Left colon (tissue), 2 donors: ENCODE measurements at places on chromosomes 7 and 10. TPM values are rescaled to one million over a fixed set of nuclear protein-coding genes. Genes with fewer than 3 reads are reported as not detected.

GRCh38 chr7:141287936-141288335 lies 214.1 kb downstream of the TMEM178B start:
- no peak for DNase-seq

DNA sequence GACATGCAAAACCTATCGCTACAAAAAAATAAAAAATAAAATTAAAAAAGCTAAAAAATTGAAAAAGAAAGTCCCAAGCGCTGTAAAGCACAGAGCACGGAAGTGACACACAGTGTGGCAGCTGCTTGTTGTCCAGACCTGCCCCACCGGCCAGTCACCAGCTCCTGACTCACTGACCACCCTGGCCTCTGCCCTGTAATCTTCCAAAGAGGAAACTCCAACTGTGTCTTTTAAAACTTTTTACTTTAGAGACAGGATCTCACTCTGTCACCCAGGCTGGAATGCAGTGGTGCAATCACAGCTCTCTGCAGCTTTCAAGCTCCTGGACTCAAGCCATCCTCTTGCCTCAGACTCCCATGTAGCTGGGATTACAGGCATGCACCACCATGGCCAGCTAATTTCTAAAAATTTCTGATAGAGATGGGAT lies 23.6 kb downstream of the GNA12 start:
- DNase-seq, result peak; percentile 55

DNA sequence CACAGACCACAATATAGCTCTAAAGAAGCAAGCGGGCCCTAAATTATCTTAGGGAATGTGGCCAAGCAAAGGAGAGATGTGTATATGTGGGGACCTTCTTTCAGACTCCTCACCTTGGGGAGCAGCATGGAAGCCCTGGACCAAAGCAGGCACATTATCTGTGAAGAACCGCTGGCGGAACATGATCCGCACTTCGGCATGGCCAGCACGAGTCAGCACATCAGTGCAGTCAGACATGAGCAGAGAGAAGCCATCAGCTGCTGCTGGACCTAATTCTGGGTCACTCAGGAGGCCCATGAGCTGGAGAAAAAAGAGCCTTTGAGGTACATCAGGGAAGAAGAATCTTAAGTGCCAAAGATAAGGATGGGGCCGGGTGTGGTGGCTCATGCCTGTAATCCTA lies 14.0 kb downstream of the ZDHHC16 start:
- DNase-seq, result no peak

DNA sequence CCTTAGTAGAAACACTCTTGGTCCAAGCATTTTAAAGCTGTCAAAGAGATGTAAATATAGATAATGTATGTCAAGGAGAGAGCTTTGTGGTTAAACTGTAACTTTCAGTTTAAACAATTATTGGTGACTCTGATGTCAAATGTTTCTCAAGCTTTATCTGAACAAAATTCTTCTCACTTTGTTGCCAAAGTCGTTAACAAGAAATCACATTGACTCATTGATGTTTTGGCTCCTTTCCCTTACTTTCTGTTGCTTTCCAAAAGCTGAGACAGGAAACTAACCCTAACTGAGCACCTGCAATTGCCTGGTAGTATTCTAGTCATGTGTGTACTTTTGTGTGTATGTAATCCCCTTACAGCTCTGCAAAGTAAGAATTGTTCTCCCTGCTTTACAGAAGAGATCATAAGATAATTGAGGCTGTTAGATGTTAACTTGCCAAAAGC lies 108.5 kb downstream of the CFTR start:
- no peak for DNase-seq

DNA sequence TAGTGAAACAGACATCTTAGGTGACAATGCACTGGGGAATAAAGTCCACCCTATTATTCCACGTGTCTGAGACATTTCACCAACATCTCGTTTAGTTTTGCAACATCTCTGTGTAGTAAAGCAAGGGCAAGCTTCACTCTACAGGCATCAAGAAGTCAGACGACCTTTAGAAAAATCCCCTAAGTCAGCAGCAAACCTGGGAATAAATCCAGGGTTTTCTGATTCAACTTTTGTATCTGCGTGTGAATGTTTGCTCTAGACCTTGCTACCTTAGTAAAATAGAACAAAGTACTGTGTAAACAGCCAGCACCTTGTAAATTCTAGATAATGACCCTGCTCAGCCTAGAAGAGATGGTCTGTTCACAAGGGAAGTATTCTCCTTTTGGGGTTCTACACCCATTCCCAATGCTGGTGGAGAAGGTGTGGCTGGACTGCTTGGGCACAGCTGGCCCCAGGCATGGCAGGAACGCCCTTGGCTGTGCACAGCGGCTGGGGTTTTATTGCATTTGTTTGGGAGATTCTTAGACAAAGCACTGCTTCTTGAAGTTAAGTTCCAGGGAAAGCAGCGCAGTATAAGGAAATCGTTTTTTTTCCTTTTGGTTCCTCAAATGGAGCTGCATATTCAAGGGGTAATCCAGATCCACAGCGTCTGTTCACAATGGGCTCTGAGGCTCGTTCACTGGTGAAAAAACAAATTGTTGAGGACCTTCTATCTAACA lies 38.3 kb upstream of the GALNTL5 start:
- DNase-seq, result peak; percentile 84

DNA sequence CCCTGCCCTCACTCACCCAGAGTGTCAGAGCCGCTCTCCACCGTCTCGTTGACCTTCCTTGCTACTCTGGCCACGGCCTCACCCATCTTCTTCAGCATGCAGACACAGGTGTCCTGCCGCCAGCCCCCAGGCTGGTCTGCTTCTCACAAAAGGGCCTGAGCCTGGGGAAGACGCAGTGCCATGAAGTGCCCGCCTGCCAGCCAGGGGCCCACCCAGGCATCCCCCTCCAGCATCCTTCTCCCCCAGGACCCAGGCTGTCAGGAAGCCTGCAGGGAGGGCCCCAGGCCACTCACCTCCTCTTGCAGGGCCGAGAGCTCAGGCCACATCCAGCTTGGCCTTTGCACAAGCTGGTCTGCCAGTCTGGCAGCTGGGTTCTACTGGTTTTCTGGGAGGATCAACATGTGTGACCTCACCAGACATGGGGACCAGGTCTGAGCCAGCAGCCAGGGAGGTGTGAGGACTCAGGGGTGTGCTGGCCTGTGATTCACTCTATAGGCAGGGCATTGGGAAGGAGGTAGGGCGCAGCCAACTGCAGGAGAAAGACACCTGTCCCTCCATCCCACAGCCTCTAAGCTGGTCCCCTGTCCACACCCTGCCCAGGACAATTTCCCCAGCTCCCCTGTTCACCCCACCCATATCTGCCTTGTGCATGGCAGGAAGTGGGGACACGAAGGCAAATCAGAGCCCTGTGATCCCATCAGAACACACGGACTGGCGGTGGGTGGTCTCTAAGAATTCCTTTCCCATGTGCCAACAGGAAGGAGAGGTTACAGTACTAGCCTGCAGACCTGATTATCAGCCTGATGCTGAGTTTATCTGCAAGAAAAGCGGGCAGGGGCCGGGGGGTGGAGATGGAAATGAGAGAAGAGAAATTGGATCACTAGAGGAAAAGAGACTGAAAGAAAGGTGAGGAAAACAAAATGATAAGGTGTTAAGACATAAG lies 5.7 kb downstream of the LRRC20 start:
- no peak for DNase-seq

DNA sequence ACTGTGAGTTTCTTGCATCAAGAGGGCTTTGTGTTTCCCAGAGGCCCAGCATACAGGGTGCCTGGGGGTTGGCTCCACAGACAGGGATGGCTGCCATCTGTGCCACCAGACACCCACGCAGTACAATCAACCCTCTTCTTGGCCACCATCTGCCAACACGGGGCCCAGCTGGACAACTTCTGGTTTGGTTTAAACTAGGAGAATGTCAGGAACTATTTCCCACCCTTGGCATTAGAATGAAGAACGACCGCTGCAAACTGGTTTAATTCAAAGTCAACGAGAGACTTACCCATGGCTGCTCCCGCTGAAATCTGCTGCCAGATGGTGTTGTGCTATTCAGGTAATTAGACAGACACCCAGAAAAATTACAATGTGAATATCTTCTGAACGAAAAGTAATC lies 27.8 kb downstream of the NMT2 start:
- DNase-seq, result no peak

- DNase-seq, result peak; percentile 18
These were observed 1.5 kb upstream of the LRRC4 start for GRCh38 chr7:128032605-128033235.

DNA sequence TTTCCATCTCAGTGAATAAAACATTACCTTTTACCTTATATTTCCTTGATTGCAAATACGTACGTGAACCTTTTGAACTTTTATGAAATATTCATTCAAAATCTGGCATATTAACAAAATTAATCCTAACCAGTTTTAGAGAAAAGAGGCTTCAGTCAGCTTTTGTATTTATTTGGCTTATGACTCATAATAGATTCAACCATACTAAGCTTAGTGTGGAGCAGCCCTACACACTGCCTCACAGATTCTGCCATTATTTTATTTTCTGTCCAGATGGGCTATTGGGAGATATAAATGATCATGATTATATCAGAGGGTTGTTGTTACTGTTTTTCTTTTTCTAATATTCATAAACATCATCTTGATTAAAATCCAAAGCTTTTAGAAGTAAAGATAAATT lies 325.5 kb downstream of the GPR37 start:
- no peak for DNase-seq

DNA sequence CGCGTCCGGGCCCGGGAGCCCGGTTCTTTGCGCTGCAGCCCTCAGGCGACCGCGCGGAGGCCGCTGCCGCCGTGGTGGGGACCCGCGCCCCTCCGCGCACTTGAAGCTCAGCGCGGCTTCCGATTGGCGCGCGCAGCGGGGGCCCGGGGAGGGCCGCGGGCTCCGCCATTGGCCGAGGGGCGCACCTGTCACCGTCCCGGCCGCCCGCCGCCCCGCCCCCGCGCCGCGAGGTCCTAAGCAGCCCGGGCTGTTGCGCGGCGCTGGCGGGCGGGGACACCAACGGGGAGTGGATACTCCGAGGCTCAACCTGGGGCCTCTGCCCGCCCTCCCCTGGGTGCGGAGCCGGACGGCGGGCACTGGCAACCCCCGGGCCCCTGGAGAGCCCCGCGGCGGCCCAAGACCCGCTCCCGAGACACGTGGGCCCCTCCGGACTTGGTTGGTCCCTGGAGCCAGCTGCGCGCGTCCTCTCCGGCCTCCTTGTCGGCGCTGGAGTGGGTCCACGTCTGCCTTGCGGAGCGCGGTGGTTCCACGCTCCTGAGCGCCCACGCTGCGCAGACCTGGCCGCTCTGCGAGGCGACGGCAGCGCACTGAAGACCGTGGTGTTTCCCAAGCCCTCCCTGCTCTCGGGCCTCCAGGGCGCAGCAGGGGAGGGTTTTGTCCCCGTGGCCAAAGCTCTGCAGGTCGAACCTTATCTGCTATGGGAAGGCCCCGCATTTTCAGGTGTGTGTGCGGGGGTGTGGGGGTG lies at the start of gene MNX1:
MNX1 (minus strand) TSS at position 76 of the 745 bp plus-strand sequence. CDS start 313 bp downstream, outside the sequence.
- peak; percentile 85 for DNase-seq

DNA sequence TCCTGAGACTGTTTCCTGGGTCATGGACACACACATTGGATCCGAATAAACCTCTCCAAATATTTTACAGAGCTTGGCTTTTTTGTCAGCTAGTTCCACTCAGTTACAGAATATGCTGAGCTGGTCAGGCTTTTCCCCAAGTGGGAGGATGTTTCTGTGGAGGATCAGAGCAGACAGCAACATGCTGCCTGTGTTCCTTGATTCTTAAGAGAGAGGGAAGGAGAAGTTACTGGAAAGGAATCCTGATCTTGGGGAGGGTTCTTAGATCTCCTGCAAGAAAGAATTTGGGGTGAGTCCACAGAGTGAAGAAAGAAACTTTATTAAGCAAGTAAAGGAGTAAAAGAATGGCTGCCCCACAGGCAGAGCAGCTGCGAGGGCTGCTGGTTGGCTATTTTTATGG lies 76.8 kb upstream of the RPA3 start:
- no peak for DNase-seq

- no peak for DNase-seq
These were observed 43.8 kb upstream of the RPA3 start for GRCh38 chr7:7761974-7762779.

DNA sequence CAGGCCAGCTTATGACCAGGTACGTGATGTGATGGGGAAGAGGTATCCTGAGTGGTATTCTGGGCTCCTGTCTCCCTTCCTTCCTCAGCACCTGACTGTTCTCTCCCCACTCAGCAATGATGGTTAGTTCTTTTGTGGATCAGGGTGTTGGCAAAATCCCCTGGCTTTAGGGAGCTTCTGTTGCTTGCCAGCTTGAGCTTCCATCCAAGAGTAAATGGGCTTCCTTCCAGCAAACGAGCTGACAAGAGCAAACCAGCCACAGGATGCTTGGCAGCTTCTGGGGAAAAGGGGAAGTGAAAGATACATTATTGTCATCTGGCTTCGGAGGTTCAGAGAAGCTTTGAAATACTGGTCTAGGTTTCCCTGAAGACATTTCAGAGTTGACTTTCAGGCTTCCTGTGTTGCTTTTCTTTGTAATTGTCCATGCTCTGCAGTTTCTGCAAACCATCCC lies 5.2 kb downstream of the DUSP5 start:
- DNase-seq, result peak; percentile 68

DNA sequence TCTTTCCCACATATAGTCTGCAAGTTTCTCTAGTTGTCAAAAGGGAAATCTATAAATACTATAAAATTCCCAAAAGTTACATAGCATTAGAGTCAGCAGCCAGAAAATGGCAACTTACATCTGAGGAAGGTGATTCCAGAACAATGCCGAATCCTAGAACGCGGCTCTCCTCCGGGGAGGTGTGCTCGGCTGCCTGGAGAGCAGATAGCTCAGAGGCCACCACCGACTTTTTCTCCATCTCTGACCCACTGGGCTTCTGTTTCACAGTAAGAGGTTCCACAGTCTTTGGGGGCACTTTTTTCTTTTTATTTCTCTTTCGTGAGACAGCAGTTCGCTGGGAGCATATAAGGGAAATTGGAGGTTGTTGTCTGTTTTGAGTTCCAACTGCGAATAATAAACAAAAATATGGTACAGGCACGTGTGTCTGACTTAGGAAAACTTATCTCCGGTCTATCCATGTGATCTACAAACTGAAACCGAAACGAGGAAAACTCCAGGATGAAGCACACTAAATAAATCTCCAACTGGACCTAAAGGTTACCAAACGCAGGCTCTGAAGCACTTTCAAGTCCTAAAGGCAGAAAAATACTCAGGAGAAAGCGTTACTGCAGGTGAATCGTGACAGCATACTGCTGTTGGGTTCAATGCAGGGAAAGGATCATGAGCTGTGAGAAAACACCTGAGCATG lies 36.2 kb downstream of the BEND7 start:
- DNase-seq, result no peak

DNA sequence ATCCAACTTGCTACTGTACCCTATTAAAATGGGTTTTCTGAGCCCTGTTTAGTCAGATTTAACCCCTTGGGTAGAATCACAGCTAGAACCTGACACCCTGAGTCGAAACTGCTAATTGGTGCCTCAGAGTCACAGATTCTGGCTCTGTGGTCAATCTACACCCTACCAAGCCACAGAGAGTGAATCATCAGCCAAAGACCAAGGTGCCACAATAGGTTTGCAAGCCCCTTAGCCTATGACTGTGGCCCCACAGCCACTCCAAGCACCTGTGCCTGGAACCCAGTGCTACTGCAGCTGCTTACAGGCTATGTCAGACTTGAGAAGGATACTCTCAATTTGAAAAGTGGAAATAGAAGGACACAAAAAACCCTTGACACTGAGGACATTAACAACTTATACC lies 202.8 kb upstream of the KCND2 start:
- no peak for DNase-seq

- no peak for DNase-seq
These were observed 7.3 kb downstream of the MMP21 start for GRCh38 chr10:125768219-125768855.

Gene TAS2R4
- total RNA-seq, result 1.1 TPM

Gene HOXA9
- 28.6 TPM for total RNA-seq

Gene KMT2C
- total RNA-seq, result 78.4 TPM

Gene WIPF3
- total RNA-seq, result 2.1 TPM

Gene NUTM2B
- total RNA-seq, result 1.5 TPM

Gene SND1
- 108 TPM for total RNA-seq

Gene TMEM213
- not detected for total RNA-seq

Gene VGF
- 0.40 TPM for total RNA-seq

Gene SHTN1
- 34.1 TPM for total RNA-seq
